Activated CD8-positive, alpha-beta memory T cell treated with anti-CD3 and anti-CD28 coated beads for 1 hour (primary cell): ENCODE measurements at places on chromosomes 3 and 15.

- DNase-seq, result no peak
Measured at GRCh38 chr3:53670721-53671120, 175.5 kb downstream of the CHDH start.

GRCh38 chr3:194723846-194724618 is 38.3 kb downstream of the FAM43A start:
- no peak for DNase-seq

- no peak for DNase-seq
Measured at GRCh38 chr3:97488741-97489140, 275.8 kb upstream of the ARL6 start.

GRCh38 chr3:50154840-50155490 is at the start of gene SEMA3F:
Gene SEMA3F (plus strand): TSS chr3:50155324. CDS start chr3:50159623, 4,299 bp downstream.
- DNase-seq, result peak; percentile 51

DNA sequence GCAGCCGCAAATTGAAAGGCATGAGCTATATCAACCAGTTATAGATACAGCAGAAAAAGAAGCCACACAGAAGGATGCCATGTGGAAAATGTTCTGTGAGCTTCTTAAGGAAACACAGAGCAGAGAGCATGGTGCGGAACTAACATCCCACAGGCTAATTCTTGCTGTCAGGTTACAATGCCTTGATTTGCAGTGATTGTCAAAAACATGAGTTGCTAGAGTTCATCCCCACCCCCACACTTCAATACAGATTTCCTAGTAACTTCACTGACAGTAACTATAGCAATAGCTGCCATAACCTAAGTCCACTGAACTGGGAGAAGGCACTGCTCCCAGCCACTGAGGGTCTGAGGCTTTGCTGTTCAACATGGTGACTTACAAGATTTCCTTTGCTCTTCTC is 821.6 kb downstream of the SQOR start:
- DNase-seq, result no peak

DNA sequence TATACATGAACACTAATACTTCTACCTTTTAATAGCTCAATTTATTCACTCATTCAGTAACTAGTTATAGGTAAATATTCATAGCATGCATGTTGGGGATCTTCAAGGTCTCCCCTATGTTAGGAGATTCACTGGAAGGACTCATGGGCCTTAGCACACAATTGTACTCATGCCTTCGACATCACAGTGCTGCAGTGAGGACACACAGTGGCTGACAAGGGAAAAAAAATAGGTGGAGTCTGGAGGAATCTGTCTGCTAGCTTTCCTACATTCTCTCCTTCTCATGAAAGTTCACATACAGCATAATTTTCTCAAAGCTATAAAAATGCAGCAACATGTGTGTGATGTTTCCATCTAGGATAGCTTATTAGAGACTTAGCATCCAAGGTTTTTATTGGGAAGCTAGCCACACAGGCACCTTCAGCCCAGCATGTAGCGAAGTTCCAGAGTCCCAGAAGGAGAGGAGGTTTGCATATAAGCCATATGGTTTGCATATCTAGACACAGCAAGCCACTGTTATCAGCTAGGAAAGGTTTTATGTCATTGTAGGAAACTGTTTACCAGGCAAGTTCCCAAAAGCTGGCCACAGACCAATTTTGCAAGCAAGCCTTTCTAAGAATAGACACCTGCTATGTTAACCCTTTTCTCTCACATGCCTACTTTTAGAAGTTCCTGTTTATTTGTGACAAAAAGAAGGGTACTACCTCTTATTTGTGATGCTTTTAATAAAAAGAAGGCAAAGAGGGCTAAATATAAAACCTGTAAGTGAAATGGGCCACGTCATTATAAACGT is 46.4 kb downstream of the MORC1 start:
- DNase-seq, result no peak

DNA sequence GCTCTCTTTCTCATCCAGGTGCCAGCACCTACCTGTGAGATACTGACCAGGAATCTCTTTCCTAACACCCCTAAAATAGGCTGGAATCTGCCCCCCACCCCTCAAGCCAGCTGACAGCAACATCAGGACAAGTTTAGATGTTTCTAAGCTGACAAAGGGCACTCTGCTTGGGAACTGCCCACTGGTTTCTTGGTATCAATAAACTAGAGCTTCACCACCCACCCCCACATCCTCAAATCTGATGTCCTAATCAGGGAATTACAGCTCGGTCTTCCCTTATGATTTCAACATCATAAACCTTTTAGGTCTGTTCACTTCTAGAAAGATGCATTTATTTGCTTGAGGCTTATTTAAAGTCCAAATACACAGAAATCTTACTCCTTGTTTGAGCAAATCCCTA is 34.7 kb downstream of the CEP19 start:
- no peak for DNase-seq

- DNase-seq, result no peak
Measured at GRCh38 chr3:16844791-16845190, 40.0 kb upstream of the PLCL2 start.

GRCh38 chr3:80297720-80298119 is 529.9 kb upstream of the ROBO1 start:
- no peak for DNase-seq

- DNase-seq, result no peak
Measured at GRCh38 chr3:194328053-194328657, 23.0 kb downstream of the CPN2 start.

DNA sequence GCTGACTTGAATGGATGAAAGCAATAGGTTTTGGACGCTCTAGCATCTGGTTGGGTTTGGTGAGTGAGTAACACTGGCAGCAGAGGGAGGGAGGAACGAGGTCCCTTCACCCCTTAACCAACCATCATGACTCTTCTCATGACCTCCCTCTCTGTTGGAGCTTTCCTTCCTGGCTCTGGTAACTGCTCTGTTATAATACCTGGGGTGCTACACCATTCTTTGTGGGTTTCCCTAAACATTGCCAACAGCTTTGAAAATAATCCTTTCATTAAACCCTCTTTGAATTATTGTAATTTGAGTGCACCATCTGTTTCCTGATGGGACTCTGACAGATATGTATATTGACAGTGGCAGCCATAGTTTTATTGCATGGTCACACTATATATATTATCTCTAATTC is 146.2 kb upstream of the PTPRG start:
- no peak for DNase-seq

DNA sequence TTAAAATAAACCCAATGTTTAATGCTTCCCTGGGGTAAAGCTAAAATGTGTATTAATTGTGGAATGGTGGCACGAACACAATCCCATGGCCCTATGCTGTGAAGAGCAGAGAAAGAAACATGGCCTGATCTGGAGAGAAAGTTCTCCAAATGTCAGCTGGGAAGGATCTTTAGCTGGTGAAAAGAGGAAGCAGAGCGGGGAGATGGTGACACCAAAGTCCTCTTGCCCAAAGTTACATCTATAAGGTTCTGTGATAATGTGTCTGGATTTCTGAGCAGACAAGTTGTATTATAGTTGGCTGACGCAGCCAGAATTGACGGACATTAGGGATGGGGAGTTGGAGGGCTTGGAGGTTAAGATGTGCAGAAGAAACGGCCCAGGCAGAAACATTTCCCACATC is 196.2 kb downstream of the CHST2 start:
- DNase-seq, result no peak

- DNase-seq, result no peak
Measured at GRCh38 chr15:100170291-100171210, 171.2 kb downstream of the ADAMTS17 start.

DNA sequence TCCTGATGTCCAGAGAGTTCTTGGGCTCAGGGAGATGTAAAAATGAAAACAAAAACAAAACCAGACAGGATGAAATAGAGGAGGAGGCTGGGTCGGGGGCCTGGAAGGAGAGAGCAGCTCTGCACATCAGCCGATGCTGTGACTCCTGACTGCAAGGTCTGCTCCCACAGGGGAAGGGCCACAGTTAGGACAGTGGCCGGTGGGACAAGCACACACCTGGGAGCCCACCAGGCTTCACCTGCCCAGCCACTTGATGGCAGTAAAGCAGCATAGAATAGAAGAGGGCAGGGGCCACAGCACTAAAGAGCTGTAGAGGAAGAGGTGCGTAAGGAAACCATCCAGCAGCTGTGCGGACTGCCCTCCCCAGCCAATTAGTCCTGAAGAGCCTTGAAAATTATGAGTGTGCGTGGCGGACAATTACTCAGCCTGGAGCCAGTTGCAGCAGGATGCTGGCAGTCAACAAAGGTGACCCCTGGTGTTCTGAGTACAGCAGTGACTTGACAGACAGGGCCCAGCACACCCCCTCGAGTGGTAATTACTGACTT is 29.8 kb downstream of the ALS2CL start:
- DNase-seq, result no peak

- no peak for DNase-seq
Measured at GRCh38 chr3:17055374-17056276, 170.9 kb downstream of the PLCL2 start.

DNA sequence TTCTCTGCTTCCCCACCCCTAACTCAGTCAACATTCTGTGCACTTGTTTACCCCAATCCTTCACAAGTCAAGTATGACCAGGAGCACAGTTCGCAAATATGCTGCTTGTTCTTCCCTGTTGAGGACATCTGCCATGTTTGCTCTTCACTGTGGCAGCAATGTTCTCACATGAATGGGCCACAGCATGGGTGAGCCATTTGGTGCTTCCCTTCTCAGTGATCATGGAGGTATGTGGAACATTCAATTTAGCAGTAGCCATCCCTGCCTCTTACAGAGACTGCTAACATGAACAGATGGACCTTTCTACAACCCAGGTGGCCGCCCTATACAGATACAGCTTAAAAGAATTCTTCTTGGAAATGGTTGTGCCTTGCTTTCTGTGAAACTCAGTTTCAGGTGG is 660.1 kb upstream of the SGO1 start:
- no peak for DNase-seq

- DNase-seq, result no peak
Measured at GRCh38 chr15:56963126-56963525, 44.7 kb downstream of the TCF12 start.

GRCh38 chr3:167450675-167451074 is 23.2 kb downstream of the SERPINI2 start:
- no peak for DNase-seq

DNA sequence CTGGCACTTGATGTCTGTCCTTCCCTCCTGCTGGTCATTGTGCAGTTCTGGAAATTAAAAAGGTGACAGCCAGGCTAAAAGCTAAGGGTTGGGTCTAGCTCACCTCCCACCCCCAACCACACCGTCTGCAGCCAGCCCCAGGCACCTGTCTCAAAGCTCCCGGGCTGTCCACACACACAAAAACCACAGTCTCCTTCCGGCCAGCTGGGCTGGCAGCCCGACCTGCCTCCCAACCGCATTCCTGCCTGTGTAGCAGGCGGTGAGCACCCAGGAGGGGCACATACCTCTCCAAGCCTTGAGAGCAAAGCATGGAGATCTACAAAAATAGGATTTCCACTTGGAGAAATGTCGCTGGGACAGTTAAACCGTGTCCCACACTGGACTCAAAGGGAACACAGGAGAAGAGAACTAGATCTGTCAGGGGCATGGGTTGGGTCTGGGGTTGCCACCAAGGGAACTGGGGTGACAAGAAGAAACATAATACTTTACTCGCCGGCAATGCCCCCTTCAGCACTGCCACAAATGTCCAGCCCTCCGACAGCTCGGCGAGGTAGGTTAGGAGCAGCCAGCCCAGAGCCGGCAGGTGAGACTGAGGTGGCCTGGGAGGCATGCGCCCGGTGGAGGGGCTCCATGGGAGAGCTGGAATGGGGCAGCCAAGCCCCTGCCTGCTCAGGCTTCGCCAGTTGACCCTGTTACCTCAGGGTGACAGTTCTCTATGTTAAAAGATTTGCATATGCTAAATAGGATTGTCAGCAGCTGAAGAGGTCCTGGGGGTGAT is 52.2 kb downstream of the EXOG start:
- no peak for DNase-seq

DNA sequence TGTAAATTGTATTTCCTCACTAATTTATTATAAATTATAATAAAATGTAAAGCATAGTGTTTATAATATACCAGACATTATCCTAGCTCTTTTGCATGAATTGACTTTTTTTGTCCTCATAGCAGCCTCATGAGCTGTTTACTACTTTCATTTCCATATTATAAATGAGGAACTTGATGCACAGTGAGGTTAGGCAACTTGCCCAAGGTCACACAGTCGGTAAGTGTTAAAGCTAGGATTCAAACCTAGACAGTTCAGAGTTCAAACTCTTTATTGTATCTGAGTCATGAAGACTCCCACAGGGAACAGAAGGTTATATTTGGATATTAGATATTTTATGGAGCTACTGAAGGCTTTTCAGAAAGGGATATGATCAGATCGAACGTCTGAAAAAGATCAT is 322.2 kb upstream of the SATB1 start:
- no peak for DNase-seq

GRCh38 chr3:105414841-105415240 is 48.1 kb downstream of the ALCAM start:
- no peak for DNase-seq

- DNase-seq, result no peak
Measured at GRCh38 chr3:129708328-129708861, 101.9 kb upstream of the PLXND1 start.

DNA sequence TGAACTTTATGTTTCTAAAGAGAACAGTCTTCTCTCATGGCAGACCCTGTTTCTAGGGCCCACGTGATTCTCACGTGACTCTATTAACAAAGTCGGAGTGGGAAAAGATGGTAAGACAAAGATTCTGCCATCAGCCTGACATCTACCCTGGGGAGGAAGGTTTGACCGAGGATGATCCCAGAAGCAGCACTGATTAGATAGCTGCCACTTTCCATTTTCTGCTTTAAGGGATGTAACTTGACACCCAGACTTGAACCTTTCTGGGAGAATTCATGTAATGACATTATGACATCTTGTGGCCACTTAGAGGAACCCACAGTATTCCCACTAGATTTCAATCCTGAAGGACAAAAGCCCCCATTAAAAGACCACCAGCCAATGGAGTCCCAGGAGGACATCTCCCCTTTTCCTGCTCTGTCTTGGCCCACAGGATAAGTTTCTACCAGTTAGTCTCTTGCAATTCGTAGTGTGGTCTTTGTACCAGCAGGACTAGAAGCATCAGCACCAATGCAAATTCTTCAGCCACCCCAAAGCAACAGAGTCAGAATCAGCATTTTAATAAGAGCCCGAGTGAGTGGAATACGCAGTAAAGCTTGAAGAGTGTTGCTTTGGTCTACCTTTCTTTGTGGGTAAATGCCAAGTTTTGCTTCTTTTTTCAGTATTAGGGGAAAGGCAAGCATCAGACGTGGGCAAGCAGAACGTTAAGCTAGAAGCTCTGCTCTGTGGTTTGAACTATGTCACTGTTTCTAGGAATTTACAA is 480.5 kb upstream of the PROK2 start:
- DNase-seq, result no peak

- DNase-seq, result no peak
Measured at GRCh38 chr15:60781211-60781713, 302.3 kb upstream of the ICE2 start.

GRCh38 chr3:56894881-56895431 is 93.2 kb upstream of the ARHGEF3 start:
- no peak for DNase-seq

- no peak for DNase-seq
Measured at GRCh38 chr3:4981665-4982494, 2.6 kb downstream of the BHLHE40 start.
